ENCODE measurements at places on chromosomes 3 and 15. TPM values are rescaled to one million over a fixed set of nuclear protein-coding genes. Genes with fewer than 3 reads are reported as not detected.
A peak's percentile ranks its signal among the peaks of the same experiment; 100 is the strongest.

GRCh38 chr15:41585127-41586047 is 26.4 kb downstream of the TYRO3 start:
- H3K27ac ChIP-seq: peak overlapping the region; percentile 50
- H3K27me3 ChIP-seq: no peaks in the 10 kb centered on the region
- no peaks in the 10 kb centered on the region for H3K4me1 ChIP-seq

DNA sequence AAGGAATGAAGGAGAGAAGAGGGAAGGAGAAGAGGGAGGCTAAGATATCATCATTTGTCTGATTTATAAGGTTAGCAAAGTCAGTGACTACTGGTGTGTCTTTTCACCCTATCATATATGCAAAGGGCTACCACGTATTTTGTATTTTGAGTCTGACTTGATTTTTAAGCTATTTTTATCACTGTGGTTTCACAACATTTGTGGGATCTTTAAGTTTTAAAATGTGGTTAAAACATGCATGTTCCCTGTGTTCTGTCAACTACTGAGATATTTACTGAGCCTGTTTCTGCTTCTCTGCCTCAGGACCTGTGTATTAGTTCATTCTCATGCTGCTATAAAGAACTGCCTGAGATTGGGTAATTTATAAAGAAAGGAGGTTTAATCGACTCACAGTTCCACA is 22.5 kb upstream of the SPTSSB start:
- H3K4me3 ChIP-seq: no peak overlapping the region
- no peaks in the 10 kb centered on the region for H3K4me1 ChIP-seq
- H3K27me3 ChIP-seq: no peaks in the 10 kb centered on the region
- H3K36me3 ChIP-seq: no peaks in the 10 kb centered on the region
- DNase-seq: no peak
- H3K27ac ChIP-seq: no peak overlapping the region

- no peak overlapping the region for H3K4me3 ChIP-seq
- no peaks in the 10 kb centered on the region for H3K36me3 ChIP-seq
- DNase-seq: no peak
- H3K4me1 ChIP-seq: no peaks in the 10 kb centered on the region
- no peaks in the 10 kb centered on the region for H3K27me3 ChIP-seq
Measured at GRCh38 chr3:114307832-114308231, 14.0 kb downstream of the TIGIT start.

DNA sequence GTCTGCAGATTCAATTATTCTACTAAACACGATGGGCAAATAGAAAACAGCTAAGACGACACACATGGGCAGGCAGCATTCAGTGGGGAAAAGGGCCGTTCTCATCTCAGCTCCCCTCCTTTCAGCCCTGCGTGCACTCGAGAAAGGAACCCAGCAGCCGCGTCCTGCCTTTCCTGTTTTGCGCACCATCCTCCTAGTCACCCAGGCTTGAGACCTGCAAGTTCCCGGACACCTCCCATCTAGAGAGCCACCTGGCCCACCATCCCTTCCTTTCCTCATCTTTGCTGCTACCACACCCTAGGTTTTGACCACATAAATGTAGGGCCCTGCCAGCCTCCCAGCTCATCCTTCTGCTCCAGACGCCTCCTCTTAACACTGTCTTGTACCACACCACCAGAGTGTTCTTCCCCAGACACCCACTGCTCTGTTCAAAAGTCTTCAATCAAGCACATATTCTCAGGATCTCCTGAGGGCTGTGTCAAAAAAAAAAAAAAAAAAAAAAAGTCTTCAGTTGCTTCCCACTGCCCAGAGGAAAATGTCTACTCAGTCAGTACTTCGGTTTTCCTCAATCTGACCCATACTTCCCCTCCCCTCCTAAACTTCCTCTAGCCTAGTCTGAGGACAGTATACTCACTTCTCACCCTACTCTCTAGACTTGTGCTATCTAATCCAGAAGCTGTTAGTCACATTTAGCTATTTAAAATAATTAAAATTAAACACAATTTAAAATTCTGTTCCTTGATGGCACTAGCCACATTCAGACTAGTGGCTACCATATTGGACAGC is 182.0 kb downstream of the STT3B start:
- no peak overlapping the region for H3K4me3 ChIP-seq
- H3K36me3 ChIP-seq: no peaks in the 10 kb centered on the region
- H3K27me3 ChIP-seq: no peaks in the 10 kb centered on the region
- no peak overlapping the region for H3K27ac ChIP-seq
- DNase-seq: no peak

DNA sequence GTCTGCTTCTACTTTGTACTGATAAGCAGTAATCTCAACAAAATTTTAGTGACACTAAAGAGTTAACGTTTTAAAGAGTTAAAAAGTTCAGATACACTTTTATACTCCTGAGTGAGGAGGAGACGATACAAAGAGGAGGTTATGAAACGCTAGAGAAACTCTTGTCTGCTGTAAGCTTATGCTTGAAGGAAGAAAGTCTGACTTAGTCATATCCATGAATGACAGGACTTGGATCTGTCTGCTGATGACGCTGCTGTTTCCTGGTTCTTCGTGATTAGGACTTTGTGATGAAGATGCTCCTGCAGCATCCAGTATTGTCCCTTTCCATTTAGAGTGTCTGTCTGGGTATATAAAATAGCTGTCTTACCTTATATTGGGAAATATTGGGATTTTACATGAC is 15.8 kb downstream of the TCF12 start:
- H3K27ac ChIP-seq: no peak overlapping the region
- no peaks in the 10 kb centered on the region for H3K36me3 ChIP-seq

- H3K4me3 ChIP-seq: no peak overlapping the region
- H3K36me3 ChIP-seq: no peaks in the 10 kb centered on the region
- no peak for DNase-seq
- no peaks in the 10 kb centered on the region for H3K27me3 ChIP-seq
Measured at GRCh38 chr15:41104234-41104633, 11.8 kb downstream of the INO80 start.

GRCh38 chr3:123951522-123952447 is 9.2 kb downstream of the CCDC14 start:
- no peak overlapping the region for H3K27ac ChIP-seq
- DNase-seq: no peak
- no peaks in the 10 kb centered on the region for H3K4me1 ChIP-seq
- no peak overlapping the region for H3K4me3 ChIP-seq

GRCh38 chr3:32321095-32321790 is 70.4 kb upstream of the CMTM7 start:
- DNase-seq: no peak
- no peak overlapping the region for H3K27ac ChIP-seq
- H3K36me3 ChIP-seq: no peaks in the 10 kb centered on the region
- no peak overlapping the region for H3K4me3 ChIP-seq
- H3K27me3 ChIP-seq: no peaks in the 10 kb centered on the region

GRCh38 chr15:44215594-44215993 is 20.5 kb upstream of the FRMD5 start:
- no peaks in the 10 kb centered on the region for H3K27me3 ChIP-seq
- H3K36me3 ChIP-seq: no peaks in the 10 kb centered on the region
- H3K4me3 ChIP-seq: no peak overlapping the region

- H3K4me1 ChIP-seq: no peaks in the 10 kb centered on the region
- DNase-seq: no peak
- H3K36me3 ChIP-seq: no peaks in the 10 kb centered on the region
- H3K27ac ChIP-seq: no peak overlapping the region
- H3K4me3 ChIP-seq: no peak overlapping the region
Measured at GRCh38 chr3:20141316-20141715, 44.7 kb downstream of the SGO1 start.

DNA sequence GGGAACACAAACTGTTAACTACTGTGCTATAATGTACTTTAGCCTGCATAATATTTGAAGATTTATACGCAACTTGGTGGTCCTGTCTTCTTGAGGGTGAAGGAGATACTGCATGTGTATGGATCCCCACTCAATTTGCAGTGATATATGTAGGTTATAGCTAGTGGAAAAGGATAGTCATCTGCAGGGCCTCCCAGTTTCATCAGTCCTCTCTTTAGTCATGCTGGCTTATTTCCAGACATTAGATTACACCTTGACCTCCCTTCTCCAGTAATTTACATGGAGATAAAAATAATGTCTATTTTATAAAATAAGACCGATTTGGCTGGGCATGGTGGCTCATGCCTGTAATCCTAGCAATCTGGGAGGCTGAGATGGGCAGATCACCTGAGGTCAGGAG is 3.7 kb downstream of the NR1D2 start:
- peaks cover 8% of the 10 kb centered on the region for H3K4me1 ChIP-seq
- no peaks in the 10 kb centered on the region for H3K27me3 ChIP-seq
- no peak overlapping the region for H3K27ac ChIP-seq
- H3K36me3 ChIP-seq: no peaks in the 10 kb centered on the region
- no peak overlapping the region for H3K4me3 ChIP-seq

DNA sequence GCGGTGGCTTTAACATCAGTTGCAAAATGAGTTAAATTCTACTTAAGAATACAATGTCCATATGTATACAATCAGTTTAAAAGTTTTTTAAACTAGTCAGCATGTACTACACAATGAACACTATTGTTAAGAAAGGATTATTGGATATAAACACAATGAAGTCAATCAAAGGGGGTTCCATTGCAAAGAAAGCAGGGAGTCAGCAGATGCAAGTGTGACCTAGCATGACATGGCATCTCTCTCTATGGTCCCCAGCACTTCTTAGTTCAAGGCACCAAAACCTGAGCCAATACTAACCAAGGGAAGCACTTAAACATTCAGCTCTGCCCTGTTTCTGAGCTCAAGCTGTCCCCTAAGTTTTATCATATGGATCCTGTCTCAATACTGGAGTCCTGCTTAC is 17.0 kb downstream of the KLHL6 start:
- no peak overlapping the region for H3K27ac ChIP-seq
- H3K4me1 ChIP-seq: no peaks in the 10 kb centered on the region
- no peaks in the 10 kb centered on the region for H3K27me3 ChIP-seq

DNA sequence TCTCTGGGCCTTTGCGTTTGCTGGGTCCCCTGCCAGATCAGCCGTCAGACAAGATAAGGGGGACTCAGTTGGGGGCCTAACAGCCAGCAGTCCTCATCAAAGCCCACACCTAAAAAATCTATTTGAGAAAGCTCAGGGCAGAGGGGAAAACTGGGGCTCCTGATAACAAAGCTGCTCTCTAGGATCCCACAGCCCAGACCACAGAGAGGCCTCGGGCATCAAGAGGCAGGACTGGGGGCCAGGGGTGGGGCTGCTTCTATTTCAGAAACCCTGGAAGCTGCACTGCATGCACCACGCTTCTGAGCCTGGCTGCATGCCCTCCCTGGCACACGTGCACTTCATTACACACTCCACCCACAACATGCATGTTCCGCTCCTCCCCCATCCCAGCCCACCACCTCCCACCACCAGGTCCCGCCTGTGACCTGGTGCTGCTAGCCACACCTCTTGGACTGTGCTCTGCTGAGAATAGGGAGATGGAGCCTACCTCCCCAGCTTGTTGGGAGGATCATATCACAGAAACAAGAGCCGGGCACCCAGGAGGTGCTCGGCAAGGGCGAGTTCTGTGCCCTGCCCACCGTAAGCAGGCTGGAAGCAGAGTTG is 26.6 kb downstream of the FBLN2 start:
- no peaks in the 10 kb centered on the region for H3K4me1 ChIP-seq
- no peaks in the 10 kb centered on the region for H3K36me3 ChIP-seq
- no peak for DNase-seq
- H3K4me3 ChIP-seq: no peak overlapping the region
- H3K27me3 ChIP-seq: no peaks in the 10 kb centered on the region

GRCh38 chr3:73493543-73494308 is 131.0 kb downstream of the PDZRN3 start:
- no peaks in the 10 kb centered on the region for H3K27me3 ChIP-seq
- H3K4me1 ChIP-seq: no peaks in the 10 kb centered on the region
- H3K36me3 ChIP-seq: no peaks in the 10 kb centered on the region

DNA sequence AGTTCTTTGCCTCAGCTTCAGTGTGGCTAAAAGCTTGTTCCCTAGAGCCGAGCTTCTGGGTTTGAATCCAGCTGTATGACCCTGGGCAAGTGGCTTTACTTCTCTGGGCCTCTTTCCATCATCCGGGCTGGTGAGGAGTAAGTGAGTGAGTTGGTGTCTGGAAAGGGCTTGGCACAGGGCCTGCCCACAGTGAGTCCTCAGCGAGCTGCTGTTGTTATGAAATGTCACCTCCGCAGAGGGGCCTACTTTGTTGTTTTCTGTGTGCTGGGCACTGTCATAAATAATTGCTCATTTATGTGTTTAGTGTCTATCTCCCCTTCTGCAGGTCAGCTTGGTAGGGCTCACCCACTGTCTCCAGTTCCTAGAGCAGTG is 31.7 kb downstream of the SLC6A6 start:
- H3K36me3 ChIP-seq: no peaks in the 10 kb centered on the region
- no peak overlapping the region for H3K27ac ChIP-seq
- no peak for DNase-seq
- H3K4me1 ChIP-seq: peaks cover 1% of the 10 kb centered on the region
- no peaks in the 10 kb centered on the region for H3K27me3 ChIP-seq

DNA sequence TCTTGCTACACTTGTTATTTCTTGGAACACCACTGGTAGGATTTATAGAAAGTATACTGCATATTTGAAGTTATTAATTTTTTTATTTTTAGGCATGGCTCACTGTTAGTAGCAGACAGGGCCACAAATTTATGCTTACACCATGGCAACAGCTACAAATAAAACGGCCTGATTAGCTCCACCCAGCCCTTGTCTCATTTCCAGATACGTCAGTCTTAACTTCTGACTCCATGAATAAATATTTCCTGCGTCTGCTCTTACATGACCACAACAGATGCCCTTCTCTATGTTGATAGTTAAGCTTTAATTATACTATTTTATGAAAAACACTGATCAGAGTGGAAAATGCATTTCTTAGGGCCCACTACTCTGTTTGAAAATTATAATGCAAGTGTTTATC is 62.3 kb upstream of the CPOX start:
- H3K4me3 ChIP-seq: no peak overlapping the region
- H3K4me1 ChIP-seq: no peaks in the 10 kb centered on the region
- H3K27ac ChIP-seq: no peak overlapping the region
- DNase-seq: no peak

- peaks cover 8% of the 10 kb centered on the region for H3K4me1 ChIP-seq
- H3K36me3 ChIP-seq: no peaks in the 10 kb centered on the region
- no peak for DNase-seq
- H3K4me3 ChIP-seq: no peak overlapping the region
- no peak overlapping the region for H3K27ac ChIP-seq
- H3K27me3 ChIP-seq: no peaks in the 10 kb centered on the region
Measured at GRCh38 chr15:35547775-35548364, 1.9 kb upstream of the DPH6 start.

SCAANT1 gene
- total RNA-seq: not detected

POPDC2 gene
- 26.5 TPM for total RNA-seq

TMEM42 gene
- 19.1 TPM for total RNA-seq

MUC20 gene
- 17.9 TPM for total RNA-seq

SEMA7A gene
- 1.3 TPM for total RNA-seq

SEMA6D gene
- 18.1 TPM for total RNA-seq

FBXW12 gene
- total RNA-seq: not detected

POLR2M gene
- 172 TPM for total RNA-seq

STARD9 gene
- total RNA-seq: 45.8 TPM

TMEM207 gene
- not detected for total RNA-seq

CPN2 gene
- total RNA-seq: 1.3 TPM

CPNE9 gene
- not detected for total RNA-seq

PDCD6IP gene
- 165 TPM for total RNA-seq

CYP11A1 gene
- 45.9 TPM for total RNA-seq

PLCB2 gene
- total RNA-seq: 13.0 TPM

RNF123 gene
- total RNA-seq: 24.9 TPM

SYNPR gene
- total RNA-seq: not detected

SYNM gene
- total RNA-seq: 181 TPM

SOX14 gene
- 1.2 TPM for total RNA-seq
